ENCODE measurements at places on chromosomes 7 and 10.

DNA sequence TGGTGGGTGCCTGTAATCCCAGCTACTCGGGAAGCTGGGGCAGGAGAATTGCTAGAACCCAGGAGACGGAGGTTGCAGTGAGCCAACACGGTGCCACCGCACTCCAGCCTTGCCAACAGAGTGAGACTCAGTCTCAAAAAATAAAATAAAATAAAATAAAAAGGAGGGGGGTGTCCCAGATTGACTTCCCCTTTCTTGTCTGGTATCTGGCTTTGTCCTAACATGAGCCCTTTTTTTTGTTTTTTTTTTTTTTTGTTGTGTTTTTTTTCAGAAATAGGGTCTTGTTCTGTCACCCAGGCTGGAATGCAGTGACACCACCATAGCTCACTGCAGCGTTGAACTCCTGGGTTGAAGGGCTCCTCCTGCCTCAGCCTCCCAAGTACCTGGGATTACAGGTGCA is 4.7 kb downstream of the CASP2 start:
- DNase-seq, result no peak

DNA sequence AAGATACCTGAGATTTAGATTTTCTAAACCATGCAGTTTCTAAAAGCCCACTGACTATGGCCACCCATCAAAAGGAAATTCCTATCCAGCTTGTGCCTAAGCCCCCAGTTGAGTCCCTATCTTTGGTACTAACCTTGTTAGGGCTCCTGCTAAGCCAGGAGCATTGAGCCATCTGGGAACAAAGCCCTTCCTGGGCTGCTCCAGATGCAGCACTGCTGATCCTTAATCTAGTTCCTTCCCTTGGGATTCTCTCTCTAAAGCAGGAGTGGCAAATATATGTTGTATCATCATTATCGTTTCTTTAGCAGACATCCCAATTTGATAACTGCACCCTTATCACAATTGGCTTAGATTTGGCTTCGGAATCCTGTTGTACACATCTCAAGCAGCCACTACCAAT is 24.7 kb upstream of the PDLIM1 start:
- no peak for DNase-seq

DNA sequence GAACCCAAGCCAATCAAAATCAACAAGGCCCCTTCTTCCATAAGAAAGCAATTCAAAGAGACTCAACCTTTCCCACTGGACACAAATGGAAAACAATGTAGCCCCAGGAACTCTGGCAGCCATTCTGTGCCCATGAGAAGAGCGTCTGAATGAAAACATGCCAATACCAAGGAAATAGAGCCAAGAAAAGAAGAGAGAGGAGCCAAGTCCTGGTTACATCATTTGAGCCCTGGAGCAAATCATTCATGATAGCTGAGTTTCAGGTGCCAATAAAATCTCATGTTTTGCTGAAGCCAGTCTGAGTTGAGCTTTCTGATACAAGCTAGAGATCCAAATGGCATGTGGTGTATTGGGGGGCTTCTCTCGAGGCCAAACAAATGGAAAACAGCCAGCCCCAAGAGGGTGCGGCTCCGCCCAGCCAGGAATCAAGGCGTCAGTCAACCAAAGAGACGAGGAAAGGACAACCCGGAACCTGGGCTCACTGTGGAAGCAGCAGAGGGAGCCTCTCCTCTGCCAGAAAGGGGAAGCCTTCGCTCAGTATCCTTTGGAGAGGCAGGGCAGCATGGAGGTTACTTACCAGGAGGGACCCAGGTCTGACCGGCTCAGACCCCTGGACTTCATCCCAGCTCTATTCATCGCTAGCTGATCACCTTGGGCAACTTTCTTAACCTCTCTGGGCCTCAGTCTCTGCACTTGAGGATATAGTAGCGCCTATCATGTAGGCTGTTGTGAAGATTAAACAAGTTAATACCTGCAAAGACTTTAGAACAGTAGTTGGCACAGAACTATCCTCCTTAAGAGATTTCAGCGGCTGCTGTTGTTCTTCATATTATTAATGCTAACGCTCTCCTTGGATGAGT is 61.8 kb downstream of the OAT start:
- peak; percentile 38 for DNase-seq

DNA sequence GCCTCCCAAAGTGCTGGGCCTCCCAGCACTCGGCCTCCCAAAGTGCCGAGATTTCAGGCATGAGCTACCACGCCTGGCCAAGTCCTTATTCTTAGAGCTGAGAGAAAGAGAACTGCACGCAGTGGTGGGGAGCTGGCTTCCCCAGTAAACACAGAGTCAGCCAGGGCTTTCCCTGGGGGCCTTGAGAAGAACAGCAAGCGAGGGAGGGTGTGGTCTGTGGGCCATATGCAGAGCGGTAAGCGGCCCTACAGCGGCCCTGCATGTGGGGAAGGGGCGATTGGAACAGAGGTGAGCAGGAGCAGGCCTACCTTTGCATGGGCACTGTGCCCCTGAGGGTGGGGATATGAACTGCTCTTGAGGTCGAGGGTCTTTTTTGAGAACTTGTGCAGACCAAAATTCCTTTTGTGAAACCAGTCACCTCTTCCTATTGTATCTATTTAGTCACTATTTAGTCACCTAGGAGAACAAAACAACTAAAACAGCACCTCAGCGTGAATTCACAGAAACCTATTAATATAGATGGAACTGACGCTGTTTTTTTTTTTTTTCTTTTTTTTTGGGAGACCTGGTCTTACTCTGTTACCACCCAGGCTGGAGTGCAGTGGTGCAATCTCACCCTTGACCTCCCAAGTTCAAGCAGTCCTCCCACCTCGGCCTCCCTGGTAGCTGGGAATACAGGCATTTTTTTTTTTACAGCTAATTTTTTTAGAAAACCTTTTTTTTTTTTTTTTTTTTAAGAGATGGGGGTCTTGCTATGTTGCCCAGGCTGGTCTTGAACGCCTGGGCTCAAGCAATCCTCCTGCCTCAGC is 36.9 kb upstream of the SH2D4B start:
- peak; percentile 46 for DNase-seq

DNA sequence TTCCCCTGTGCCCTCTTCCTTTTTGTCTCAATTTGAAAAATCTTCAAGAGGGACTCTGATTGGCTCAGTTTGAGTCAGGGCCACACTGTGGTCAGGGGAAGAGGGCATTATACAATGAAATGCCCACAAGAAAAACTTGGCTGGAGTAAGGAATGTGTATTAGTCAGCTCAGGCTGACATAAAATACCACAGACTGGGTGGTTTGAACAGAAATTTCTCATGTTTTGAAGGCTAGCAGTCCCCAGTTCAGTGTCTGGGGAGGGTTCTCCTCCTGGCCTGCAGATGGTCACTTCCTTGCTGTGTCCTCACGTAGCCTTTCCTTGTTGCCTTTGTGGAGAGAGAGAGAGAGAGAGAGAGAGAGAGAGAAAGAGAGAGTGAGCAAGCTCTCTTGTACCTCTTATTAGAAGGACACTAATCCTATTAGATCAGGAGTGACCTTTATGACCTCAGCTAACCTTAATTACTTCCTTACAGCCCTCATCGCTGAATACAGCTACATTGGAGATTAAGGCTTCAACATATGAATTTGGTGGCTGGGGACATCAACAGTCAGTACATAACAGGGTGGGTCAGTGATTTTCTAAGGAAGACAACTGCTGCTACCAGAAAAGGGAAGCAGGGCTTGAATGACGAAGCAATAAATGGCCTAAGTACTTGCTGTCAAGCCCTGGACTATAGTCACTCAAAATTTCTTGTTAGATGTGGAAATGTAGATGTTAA is 25.8 kb upstream of the FAM13C start:
- DNase-seq, result no peak

- DNase-seq, result peak; percentile 43
Measured at GRCh38 chr10:80459047-80459865, 5.1 kb downstream of the TSPAN14 start.

DNA sequence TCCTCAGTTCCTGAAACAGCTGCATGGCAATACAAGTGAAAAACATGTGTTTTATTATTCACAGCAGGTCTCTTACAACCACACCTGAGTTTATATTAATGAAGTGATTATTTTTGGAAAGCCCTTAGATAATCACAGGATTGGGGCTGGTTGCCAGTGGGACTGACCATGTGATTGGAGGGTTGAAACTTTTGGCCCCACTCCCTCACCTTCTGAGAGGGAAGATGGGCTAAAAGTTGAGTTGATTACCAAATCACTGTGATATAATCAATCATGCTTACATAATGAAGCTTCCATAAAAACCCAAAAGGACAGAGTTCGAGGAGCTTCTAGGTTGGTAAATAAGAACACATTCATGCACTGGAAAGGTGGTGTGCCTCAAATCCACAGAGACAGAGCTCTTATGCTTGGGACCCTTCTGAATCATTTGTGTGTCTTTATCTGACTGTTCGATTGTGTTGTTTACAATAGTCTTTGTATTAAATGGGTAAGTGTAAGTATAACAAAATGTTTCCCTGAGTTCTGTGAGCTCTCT is 393.9 kb downstream of the RPS24 start:
- DNase-seq, result no peak

DNA sequence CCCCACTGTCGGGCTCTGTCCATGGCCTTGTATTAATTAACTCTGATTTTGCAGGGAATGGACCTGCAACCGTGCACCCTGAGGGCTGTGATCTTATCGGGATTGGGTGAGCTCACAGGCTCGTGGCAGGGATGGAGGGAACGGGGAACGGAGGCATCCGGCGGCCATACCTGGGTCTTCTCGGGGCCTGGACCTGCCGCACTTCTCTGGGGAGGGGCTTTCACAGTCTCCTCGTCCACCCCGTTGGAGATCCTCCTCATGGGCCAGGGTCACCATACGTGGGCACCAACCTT is 57.5 kb upstream of the SHH start:
- DNase-seq, result peak; percentile 7

DNA sequence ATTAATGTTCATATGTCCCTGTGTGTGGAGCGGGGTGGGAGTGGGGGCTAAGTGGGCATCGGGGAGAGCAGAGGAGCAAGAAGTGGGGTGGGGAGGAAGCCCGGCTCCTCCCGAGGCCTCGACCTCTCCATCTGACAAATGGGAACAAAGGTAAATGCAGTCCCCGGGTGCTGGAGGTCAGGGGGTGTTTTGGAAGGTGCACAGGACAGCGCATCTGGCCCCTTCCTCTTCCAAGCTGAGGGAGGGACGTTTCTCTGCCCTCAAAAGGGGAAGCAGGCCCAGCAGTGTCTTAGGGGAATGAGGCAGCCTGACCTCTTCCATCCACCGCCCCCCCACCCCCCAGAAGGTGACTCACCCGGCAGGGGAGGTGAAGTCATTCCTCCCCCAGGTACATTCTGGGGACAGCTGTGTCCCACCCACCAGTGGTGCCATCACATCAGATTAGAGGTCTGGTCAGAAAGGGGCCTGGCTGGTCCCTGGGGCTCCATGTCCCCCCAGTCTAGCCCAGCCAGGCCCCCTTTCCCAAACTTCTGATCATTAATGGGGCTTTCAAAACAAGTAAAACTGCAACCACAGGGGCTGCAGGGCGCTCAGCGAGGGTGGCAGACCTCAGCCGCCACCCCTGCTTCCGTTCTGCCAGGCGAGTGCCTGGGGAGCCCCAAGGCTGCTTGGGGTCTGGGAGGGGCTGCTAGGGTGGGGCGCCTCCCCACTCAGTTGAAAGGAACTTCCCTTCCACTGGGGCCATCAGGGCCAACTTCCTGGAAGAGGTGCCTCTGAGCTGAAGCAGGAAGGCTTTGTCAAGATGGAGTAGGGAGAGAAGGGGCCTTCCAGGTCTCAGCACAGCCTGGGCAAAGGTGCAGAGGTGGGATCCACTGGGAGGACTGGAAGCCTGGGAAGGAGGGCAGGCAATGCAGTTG is 10.8 kb downstream of the LFNG start:
- no peak for DNase-seq

GRCh38 chr7:95933618-95934017 is 161.3 kb downstream of the DYNC1I1 start:
- DNase-seq, result no peak

DNA sequence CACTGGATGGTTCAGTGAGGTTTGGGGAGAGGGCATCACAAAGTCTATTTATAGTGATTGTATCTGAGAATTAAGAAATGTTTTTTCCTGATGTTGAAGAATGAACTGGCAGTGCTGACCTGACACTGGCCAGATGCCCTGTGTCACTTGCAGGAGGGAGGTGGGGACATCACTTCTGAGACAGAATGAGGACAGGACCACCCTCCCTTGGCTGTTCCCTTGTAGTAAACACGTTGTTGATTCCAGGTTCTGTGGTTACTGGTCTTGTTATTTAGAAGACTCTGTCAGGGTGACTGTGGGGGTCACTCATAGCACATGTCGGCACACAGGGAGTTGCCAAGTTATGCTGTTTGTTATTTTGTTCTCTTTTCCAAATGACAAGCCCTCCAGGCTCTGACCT is 126.4 kb downstream of the ADCY1 start:
- no peak for DNase-seq

- no peak for DNase-seq
Measured at GRCh38 chr10:84546609-84547008, 218.2 kb downstream of the CCSER2 start.

DNA sequence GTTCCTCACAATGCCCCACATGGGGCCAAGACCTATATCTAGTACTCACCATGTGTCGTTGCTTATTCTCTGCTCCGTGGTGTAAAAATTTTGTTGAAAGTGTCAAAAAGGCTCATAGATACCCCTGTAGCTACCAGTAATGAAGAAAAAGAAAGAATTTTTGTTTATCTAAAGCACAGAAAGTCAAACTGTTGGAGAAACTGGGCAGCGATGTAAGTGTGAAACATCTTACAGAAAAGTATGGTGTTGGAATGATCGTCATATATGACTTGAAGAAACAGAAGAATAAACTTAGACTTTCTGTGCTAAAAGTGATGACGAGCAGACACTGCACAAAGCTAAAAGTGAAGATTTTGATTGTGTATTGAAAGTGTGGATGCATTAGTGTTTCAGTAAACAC is 626.6 kb upstream of the GHITM start:
- no peak for DNase-seq

Measured in H9 (cell line).